Activated naive CD4-positive, alpha-beta T cell treated with anti-CD3 and anti-CD28 coated beads for 36 hours (primary cell): ENCODE measurements at places on chromosomes 3 and 15.

- no peak for DNase-seq
Measured at GRCh38 chr15:34808016-34808415, 12.7 kb upstream of the ACTC1 start.

GRCh38 chr3:50473768-50474167 lies 29.7 kb downstream of the CACNA2D2 start:
- DNase-seq: no peak

- DNase-seq: peak; percentile 48
Measured at GRCh38 chr15:90336705-90337141, 15.4 kb upstream of the ZNF774 start.

- DNase-seq: no peak
Measured at GRCh38 chr3:25056036-25056755, 371.9 kb upstream of the RARB start.

DNA sequence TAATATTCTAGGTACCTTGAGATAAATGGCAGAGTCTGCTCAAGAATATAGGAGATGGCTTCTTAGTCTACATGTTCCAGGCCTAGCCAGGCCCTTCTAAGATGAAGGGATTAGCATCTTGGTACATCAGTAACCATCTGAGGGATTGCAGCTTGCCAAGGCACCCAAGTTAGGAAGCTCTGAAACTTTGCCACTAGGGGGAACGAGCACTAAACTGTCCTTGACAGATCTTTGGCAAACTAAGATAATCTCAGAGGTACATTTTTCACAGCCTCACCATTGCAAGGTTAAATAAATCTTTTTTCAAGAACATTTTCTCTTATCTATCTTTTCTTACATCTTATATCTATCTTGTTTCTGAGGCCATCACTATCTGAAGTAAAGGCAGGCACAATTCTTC lies 351.2 kb downstream of the RAP2B start:
- DNase-seq: peak; percentile 12

GRCh38 chr3:166190360-166190759 lies 353.1 kb upstream of the BCHE start:
- no peak for DNase-seq

DNA sequence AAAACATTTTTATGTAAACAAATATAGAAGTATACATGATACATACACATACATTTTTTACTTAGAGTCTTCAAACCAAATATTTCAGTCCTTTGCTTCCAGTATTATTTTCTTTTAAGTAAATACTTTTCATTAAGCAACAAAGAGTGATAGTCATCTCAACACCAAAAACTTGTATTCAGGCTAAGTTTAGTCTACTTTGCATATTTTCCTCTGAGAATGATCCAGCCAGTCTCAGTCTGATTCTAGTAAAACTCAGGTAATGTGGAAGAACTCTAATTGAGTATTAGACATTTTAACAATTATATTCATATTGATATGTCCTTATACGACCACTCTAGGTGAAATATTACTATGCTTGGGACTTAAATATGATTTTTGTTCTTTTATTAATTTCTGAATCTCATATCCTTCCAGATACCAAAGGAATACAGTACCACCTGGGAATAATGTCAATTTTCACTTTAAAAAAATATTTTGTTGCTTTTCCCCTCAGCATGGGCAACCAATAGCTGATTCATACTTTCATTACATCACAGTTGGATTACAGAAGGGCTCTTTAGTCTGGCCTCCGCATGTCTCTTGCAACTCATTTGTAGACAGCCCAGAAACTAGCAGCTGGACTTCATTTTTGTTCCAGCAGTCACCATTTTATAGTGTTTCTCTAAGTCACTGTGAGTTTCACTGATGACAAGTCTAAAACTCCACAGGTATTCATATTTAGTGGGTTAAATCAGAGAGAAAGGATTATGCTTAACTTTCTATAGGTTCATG lies 390.4 kb downstream of the ZBTB20 start:
- DNase-seq: no peak

GRCh38 chr3:157405457-157405856 lies 31.2 kb upstream of the PTX3 start:
- no peak for DNase-seq

DNA sequence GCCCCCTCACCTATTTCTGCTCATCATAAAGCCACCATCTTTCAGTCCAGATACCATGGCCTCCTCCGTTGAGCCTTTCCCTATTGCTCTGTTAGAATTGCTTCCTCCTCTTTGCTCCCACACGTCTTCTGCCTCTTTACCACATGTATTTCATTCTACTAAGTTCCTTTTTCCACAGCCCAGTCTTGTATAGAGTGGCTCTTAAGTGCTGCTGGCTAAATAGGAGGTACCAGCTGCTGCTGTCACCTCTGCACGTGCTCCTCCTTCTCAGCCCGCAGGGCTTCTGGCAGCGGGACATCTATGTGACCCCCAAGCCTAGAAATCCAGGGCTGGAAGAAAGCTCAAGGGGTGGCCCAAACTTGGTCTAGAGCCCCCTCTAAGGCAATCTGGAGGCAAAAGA lies 38.8 kb upstream of the PLXND1 start:
- DNase-seq: no peak
